Fibroblast of the aortic adventitia (primary cell): ENCODE measurements at places on chromosomes 13 and 19. TPM values are rescaled to one million over a fixed set of nuclear protein-coding genes. Genes with fewer than 3 reads are reported as not detected.

CCDC8 gene
- 8.5 and 26.9 TPM in 2 replicates for total RNA-seq

FCAR gene
- total RNA-seq, result not detected in 2 replicates

IFT88 gene
- 21.1 TPM in 2 replicates for total RNA-seq

ZNF135 gene
- total RNA-seq, result 2.2 and 4.3 TPM in 2 replicates

FBXL12 gene
- 14.4 and 27.8 TPM in 2 replicates for total RNA-seq

NBEA gene
- total RNA-seq, result 4.6 and 6.9 TPM in 2 replicates

PROZ gene
- total RNA-seq, result not detected in 2 replicates

ZNF260 gene
- 9.0 and 23.9 TPM in 2 replicates for total RNA-seq

CEACAM1 gene
- total RNA-seq, result 0.33 TPM in 1 of 2 replicates, not detected in the other

GDF15 gene
- 23.8 and 27.6 TPM in 2 replicates for total RNA-seq

LDLR gene
- total RNA-seq, result 116 and 217 TPM in 2 replicates

ZNF560 gene
- 0.09 and 0.16 TPM in 2 replicates for total RNA-seq

ZNF471 gene
- 2.5 and 11.0 TPM in 2 replicates for total RNA-seq

MATK gene
- not detected in 2 replicates for total RNA-seq

POGLUT2 gene
- total RNA-seq, result 9.6 and 17.8 TPM in 2 replicates

ZNF506 gene
- total RNA-seq, result 7.1 and 14.8 TPM in 2 replicates

PALM gene
- 5.7 and 198 TPM in 2 replicates for total RNA-seq

C1QTNF9 gene
- total RNA-seq, result not detected in 2 replicates

PSG1 gene
- 0.72 TPM in 1 of 2 replicates, not detected in the other for total RNA-seq

CERS1 gene
- 1.1 and 1.6 TPM in 2 replicates for total RNA-seq

CTU1 gene
- 3.2 and 6.4 TPM in 2 replicates for total RNA-seq

LHB gene
- total RNA-seq, result not detected in 2 replicates

CHST8 gene
- total RNA-seq, result not detected in 2 replicates

COL4A2 gene
- total RNA-seq, result 53.3 and 151 TPM in 2 replicates

MUC16 gene
- not detected in 2 replicates for total RNA-seq

FPR2 gene
- not detected in 2 replicates for total RNA-seq

GMIP gene
- total RNA-seq, result 2.0 and 3.2 TPM in 2 replicates

CD79A gene
- 0.09 TPM in 1 of 2 replicates, not detected in the other for total RNA-seq

CILP2 gene
- total RNA-seq, result 0.18 and 2.5 TPM in 2 replicates

CCDC61 gene
- total RNA-seq, result 5.4 and 5.7 TPM in 2 replicates

CDC34 gene
- 31.0 and 65.8 TPM in 2 replicates for total RNA-seq

C13orf46 gene
- 0.16 and 0.27 TPM in 2 replicates for total RNA-seq

CKAP2 gene
- total RNA-seq, result 9.2 and 55.5 TPM in 2 replicates

IGFL2 gene
- total RNA-seq, result 0.09 TPM in 1 of 2 replicates, not detected in the other

KL gene
- 0.81 TPM in 1 of 2 replicates, not detected in the other for total RNA-seq

THSD1 gene
- 4.8 and 6.0 TPM in 2 replicates for total RNA-seq

RNF225 gene
- total RNA-seq, result not detected in 2 replicates

PLEKHA4 gene
- 28.9 and 44.0 TPM in 2 replicates for total RNA-seq

SLC8A2 gene
- total RNA-seq, result not detected in 2 replicates

SPRY2 gene
- 4.6 and 60.3 TPM in 2 replicates for total RNA-seq

CASP14 gene
- total RNA-seq, result not detected in 2 replicates

ZNF416 gene
- total RNA-seq, result 3.4 and 8.0 TPM in 2 replicates

TBXA2R gene
- total RNA-seq, result 0.49 and 5.0 TPM in 2 replicates

KLK15 gene
- not detected in 2 replicates for total RNA-seq

NANOS3 gene
- total RNA-seq, result 0.27 TPM in 1 of 2 replicates, not detected in the other

ZNF83 gene
- total RNA-seq, result 52.1 and 68.3 TPM in 2 replicates

C1QTNF9B gene
- not detected in 2 replicates for total RNA-seq

ZNF737 gene
- 4.8 and 15.0 TPM in 2 replicates for total RNA-seq

DAND5 gene
- total RNA-seq, result 0.18 TPM in 1 of 2 replicates, not detected in the other

ZNF99 gene
- not detected in 2 replicates for total RNA-seq

RFPL4A gene
- total RNA-seq, result not detected in 2 replicates

PLA2G4C gene
- total RNA-seq, result 6.3 and 23.6 TPM in 2 replicates

CATSPERD gene
- total RNA-seq, result not detected in 2 replicates

ZNF418 gene
- total RNA-seq, result 3.6 and 13.6 TPM in 2 replicates

LAIR1 gene
- total RNA-seq, result not detected in 2 replicates

PTH2 gene
- total RNA-seq, result not detected in 2 replicates

SHANK1 gene
- 2.6 and 4.2 TPM in 2 replicates for total RNA-seq

KLK11 gene
- not detected in 2 replicates for total RNA-seq

CEACAM16 gene
- not detected in 2 replicates for total RNA-seq
